ENCODE measurements at places on chromosomes 6 and 20.
A peak's percentile ranks its signal among the peaks of the same experiment; 100 is the strongest.

DNA sequence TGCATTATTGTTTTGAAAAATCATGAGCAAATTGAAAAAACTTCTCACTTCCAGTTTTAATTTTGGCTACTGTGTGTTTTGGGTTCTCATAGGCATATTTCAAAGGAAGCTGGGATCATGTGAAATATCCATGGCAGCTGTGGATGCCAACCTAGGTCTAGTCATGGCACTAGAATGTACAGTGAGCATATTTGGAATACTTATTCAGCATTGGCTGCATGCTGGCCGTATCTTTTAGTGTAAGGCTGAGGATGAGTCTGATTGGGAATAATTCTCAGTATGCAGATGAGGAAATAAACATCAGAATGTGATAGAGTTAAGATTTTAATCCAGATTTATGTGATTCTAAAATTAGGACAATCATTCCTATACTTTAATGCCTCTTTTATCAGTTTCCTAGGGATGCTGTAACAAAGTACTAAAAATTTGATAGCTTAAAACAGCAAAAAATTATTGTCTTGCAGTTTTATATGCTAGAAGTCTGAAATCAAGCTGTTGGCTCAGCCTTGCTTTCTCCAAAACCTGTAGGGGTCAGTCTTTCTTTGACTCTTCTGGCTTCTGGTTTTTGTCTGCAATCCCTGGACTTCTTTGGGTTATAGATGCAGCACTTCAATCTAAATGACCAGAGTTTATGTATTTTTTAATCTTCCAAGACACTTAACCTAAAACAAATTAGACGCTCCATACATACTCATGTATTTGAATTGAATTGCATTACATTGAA, 37.7 kb upstream of the DEFB112 start:
- no peak for DNase-seq

- DNase-seq: no peak
These were observed 77.5 kb upstream of the GATA5 start for GRCh38 chr20:62553136-62553837.

- DNase-seq: no peak
These were observed 55.3 kb downstream of the ERMARD start for GRCh38 chr6:169806701-169807100.

DNA sequence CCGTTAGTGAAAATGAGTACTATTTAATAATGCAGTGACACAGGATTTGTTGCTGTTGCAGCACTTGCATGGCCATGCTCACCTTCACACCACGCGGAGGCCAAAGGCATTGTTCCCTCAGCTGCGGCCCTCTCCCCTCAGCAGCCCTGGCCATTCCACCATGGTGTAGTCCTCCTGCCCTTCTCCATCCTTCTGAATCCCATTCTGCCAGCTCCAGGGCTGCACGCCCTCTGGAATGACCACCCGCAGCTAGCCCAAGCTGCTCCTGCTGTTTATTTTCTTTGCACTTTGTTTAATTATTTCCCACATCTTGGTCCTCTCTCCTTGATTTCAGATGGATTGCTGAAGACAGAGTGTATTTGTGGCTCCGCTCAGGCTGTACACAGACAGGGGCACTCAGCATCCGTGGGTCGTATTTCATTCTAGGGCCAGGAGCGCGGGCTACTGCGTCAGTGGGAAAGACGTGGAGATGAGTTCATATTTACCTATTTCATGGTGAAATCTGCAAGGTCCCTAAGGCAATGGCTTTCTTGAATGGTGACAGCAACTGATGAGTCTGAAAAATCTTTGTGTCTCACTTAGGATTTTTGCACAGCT, 81.4 kb upstream of the DUSP22 start:
- DNase-seq: no peak

GRCh38 chr20:25418776-25419175, 11.3 kb downstream of the GINS1 start:
- no peak for DNase-seq

- peak; percentile 29 for DNase-seq
These were observed 50.9 kb downstream of the KCNS1 start for GRCh38 chr20:45049904-45050471.

DNA sequence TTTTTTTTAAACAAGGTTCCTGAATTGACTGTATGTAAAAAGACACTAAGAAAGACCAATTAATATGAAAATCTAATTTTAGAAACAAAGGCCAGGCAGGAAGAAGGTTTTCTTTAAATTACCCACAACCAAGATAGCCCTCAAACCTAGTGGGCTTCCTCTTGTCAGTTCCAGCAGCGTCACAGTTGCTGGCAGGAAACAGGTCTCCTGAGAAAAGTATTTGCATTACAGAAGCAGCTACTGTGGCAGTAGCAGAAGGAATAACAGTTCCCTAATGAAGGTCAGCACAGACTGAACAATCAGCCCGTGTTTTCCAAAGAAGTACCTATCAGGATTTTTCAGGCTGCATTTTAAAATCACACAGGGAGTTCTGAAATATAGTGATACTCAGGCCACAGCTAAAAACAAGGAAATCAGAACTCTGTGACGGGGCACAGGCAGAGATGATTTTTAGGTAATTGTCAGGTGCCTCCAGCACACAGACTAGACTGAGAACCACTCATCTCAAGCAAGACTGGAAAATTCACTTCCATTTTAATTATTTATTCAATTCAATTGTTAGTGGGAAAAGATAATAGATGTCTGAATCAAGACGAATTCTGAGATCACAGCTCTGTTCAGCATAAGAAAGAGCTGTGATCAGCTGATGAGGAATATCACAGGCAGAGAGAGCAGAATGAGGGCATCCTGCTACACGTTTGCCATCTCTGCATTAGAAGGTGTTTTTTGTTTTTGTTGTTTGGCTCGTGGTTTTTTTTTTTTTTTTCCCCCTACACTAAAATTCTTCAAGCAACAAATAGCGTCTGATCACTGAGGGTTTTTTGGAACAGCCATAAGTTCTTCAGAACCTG, 230.5 kb upstream of the KHDRBS2 start:
- no peak for DNase-seq

- DNase-seq: no peak
These were observed 43.3 kb upstream of the DST start for GRCh38 chr6:56685994-56686393.

- peak; percentile 67 for DNase-seq
These were observed 45.7 kb downstream of the RAMACL start for GRCh38 chr6:166540631-166541331.

DNA sequence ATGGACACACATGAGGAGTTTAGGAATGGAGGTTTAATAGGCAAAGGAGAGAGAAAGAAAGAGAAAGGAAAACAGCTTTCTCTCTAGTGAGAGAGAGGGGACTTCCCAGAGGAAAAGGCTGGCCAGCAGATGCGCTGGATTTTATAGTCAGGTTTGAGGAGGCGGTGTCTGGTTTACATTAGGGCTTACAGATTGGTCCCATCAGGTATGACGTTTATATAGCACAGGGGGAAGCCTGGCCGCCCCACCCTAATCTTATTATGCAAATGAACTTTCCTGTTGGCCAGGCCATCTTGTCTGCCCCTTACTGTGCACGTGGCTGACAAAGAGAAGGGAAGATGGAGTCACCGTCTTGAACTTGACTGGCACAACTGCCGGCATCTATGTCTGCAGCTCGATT, 86.6 kb upstream of the QKI start:
- no peak for DNase-seq

GRCh38 chr6:157487110-157487773, 106.3 kb downstream of the ZDHHC14 start:
- DNase-seq: no peak

DNA sequence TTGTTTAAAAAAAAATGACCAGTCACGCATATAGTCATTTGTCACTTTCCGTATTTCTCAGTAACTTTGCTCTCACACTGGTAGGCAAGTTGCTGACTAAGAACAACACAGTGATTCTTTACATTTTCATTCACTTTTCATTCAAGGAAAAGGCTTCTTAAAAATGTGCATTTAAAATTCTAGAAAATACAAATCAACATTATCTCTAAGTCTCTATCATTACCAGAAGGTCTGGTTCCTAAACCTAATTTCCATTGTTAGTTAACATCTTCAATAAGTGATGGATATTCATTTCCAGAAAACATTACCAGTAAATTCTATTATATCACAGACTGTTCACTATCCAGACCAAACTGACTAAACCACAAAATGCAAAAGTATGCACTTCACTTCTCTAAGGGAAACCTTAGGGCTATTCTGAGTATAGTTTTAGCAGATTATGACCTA, 115.3 kb downstream of the AHI1 start:
- peak; percentile 84 for DNase-seq

DNA sequence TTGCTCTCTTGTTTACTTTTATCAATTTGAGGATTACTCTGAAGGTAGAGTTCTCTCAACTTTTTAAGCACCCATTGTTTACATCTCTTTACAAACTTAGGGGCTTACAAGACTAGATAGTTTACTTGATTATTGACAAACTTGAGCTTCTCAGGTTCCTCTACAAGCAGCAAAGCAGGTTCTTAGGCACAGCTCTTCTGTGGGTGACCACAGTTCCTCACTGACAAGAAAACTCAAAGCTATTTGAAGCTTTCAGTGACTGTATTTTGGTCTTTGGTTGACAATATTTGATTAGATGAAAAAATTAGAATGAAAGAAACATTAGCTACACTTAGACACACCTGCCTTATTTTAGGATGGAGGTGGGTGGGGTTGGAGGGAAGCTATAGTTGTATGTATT, 327.3 kb upstream of the RUNX2 start:
- no peak for DNase-seq

GRCh38 chr6:137365707-137366437, 128.3 kb downstream of the OLIG3 start:
- DNase-seq: no peak

DNA sequence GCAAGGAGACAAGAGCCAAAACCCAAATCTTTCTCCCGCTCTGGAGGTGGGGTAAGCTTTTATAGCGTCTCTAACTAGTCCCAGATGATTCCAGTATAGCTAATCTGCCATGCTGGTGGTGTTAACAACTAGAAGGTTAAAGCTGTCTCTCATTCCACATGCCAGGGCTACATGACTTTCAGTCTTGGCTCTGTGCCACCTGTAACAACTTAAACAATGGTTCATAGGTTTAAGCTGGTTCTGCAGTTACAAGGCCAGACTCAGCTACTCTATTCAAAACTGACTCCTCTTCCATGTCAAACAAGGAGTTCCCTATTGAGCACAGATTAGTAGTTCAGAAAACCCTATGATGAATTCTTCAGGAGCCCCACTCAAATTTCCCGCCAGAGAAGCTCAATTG, 128.9 kb downstream of the ELOVL4 start:
- no peak for DNase-seq

GRCh38 chr20:33685328-33686099, 671 bp downstream of the E2F1 start:
- peak; percentile 77 for DNase-seq

DNA sequence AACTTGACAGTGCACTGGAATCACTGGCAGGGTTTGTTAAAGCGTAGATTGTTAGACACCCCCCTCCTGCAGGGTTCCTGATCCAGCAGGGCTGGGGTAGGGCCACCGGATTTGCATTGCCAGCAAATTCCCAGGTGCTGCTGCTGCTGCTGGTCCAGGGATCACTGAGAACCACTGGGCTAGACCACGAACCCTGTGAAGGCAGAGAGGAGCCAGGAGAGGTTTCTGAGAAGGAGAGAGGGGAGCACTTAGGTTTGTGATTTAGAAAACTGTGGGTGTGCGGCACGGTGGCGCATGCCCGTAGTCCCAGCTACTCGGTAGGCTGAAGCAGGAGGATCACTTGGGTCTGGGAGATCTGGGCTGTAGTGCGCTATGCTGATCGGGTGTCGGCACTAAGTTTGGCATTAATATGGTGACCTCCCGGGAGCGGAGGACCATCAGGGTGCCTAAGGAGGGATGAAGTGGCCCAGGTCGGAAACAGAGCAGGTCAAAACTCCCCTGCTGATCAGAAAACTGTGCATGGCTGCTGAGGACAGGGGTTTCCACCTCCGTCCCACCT, 53.6 kb upstream of the FAM83D start:
- peak; percentile 37 for DNase-seq

All from activated CD4-positive, alpha-beta T cell treated with anti-CD3 and anti-CD28 coated beads, Interleukin-2, amount 50 U/mL, for 16 hours (primary cell).